Renal pelvis (tissue), 12 donors: ENCODE measurements at places on chromosomes 2 and 18.

- no peak for DNase-seq
These were observed 352.6 kb downstream of the SS18 start for GRCh38 chr18:25737710-25738311.

GRCh38 chr2:28610583-28611201 lies 114.8 kb downstream of the PLB1 start:
- no peak for DNase-seq

- DNase-seq, result peak; percentile 38
These were observed 70.6 kb downstream of the CTAGE1 start for GRCh38 chr18:22346953-22347605.

- no peak for DNase-seq
These were observed 113.6 kb downstream of the CDH2 start for GRCh38 chr18:28063271-28063761.

DNA sequence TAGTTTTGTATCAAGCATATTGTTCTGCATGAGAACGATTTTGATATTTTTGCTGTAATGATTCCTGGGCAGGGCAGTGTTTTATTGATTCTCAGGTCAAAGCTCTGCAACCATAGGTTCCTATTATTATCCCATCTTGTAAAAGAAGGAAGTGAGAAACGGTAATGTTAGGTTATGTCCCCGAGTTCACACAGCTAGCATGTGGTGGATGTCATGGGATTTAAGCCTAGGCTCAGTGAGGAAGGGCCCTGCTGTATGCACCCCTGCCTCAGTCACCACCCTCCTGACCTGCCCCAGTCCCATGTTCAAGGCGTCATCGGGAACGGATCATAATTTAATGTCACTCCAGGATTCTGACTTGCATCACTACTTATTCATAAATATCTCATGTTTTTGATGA lies 10.7 kb downstream of the ACP1 start:
- no peak for DNase-seq

DNA sequence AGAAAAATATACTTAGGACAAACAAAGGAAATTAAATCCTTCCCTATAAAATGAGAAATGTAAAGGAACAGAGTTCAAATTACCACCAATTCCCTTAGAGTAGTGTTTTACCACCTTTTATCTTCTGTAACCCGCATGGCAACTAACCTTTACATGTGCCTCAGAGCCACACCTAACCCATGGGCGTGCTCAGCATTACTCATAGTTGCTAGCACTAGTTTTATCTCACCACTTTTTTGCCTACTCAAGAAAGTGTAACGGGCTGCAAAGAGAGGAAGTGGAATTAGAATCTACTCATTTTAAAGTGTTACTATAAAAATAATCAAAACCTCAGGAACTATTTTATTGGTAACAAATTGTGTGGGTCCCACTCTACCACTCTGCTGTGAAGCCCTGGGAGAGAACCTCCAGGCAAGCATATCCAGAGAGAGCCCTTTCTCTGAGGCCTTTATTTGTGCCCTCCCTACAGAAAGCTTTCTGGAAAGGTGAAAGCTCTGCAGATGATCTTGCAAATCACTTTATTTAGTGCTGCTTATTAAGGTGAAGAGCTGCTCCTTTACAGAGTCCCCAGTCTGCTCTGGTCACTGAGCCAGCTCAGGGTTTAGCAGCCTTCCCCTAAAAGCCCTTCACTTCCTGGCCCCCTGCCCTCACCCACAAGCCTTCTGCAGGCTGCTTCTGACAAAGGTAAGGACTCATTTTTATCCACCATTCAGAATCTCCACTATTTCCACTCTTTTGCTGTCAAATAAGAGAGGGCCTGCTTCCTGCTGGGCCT lies 98.8 kb downstream of the TRABD2A start:
- DNase-seq, result no peak

DNA sequence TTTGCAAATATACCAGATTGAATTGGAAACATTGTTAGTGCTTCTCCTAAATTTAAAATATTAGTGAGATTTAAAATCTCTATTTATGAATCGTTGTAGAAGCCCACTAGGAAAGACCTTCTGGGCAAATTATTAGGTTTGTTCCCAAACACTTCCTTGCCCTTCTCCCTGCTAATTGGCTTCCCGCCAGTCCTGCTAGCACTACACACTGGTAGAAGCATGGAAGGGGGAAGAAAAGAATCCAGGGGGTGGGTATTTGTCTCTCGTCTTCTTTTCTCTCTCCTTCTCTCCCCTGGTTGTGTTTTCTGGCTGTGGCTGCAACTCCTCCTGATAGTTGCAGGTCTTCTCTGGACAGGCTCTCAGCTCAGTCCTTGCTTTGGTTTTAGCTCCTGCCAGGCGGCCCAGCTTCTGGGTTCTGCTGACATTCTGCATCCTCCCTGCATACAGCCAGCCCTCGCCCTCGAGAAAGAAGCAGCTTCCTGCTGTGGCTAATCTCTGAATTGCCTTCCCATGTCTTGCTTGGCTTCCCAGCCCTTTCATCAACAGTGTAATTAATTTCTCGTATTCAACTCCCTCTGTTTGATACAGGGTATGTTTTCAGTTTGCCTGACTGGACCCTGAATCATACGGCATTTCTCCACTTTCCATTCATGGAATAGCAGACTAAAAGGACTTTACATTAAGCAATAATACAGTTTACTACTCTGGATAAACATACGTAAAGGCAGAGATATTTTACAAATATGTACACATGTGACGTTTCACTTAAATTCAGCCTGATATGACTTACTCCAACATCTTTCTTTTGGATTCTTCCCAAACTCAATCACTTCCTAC lies 6.9 kb upstream of the PARD3B start:
- DNase-seq, result peak; percentile 16

- DNase-seq, result no peak
These were observed 388.3 kb upstream of the CELF4 start for GRCh38 chr18:37953876-37954275.

DNA sequence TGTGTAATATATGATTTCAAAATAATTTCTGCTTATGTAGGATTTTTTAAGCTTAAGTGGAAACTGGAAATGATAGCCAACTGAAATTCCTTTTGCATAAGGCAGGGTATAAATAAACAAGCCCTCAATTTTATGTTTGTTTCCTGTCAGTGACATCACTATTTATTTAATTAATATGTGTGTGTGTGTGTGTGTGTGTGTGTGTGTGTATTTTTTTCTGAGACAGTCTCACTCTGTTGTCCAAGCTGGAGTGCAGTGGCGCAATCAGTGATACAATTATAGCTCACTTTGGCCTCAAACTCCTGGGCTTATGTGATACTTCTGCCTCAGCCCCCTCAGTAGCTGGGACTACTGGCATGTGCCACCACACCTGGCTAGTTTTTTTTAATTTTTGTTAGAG lies 29.3 kb upstream of the CYP20A1 start:
- no peak for DNase-seq

DNA sequence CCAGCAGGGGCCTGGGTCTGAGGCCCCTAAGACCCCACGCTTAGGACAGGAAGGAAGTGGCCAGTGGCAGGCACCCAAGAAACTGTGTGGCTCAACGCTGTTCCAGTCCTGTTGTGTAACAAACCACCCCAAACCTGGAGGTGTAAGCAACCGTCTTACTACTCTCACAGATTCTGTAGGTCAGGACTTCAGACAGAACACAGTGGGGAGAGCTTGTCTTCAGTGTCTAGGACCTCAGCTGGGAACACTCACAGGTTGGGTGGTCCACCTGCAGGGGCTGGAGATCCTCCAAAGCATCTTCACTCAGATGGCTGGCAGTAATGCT lies 123.0 kb downstream of the KLHL29 start:
- no peak for DNase-seq

DNA sequence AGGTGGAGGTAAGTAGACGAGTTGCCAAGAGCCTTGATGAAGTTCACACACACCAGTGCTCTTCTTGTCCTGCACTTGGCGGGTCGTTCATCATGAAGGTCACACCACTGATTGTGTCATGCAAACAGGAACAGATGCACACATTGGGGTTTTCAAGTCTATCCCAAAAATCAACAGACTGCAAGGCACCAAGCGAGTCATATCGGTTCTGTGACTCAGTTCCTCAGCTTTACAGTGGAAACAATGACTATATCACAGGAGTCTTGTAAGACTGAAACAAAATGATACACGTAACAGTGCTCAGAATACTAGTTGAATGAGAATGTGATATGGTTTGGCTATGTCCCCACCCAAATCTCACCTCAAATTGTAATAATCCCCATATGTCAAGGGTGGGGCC lies 526.9 kb upstream of the ID2 start:
- DNase-seq, result no peak

GRCh38 chr2:235847576-235847975 lies 320.6 kb downstream of the GBX2 start:
- no peak for DNase-seq

- DNase-seq, result no peak
These were observed 562.6 kb downstream of the DCDC2C start for GRCh38 chr2:4265936-4266335.

DNA sequence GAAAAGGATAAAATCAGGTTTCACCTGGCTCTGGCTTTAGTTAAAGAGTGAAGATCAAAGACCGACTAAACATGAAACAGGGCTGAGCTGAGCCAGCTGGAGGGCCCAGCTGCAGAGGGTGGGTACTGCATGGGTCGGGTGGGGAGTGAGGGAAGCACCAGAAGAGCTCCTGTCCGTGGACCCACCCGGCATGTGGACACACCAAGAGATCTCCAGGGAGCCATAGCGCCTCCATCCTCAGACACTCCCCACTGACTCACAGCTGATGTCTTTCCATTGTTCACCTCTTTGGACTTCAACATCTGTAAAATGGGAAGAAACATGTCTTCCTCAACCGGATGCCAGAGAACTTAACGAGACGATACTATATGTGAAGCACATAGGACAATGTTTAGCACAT lies 178.3 kb upstream of the KLHL29 start:
- DNase-seq, result no peak

GRCh38 chr18:5104246-5104645 lies 92.8 kb downstream of the AKAIN1 start:
- DNase-seq, result no peak
